ENCODE measurements at places on chromosomes 3 and 15.

- DNase-seq: no peak
Observed at GRCh38 chr3:22982981-22983587, 220.0 kb upstream of the UBE2E2 start.

- no peak for DNase-seq
Observed at GRCh38 chr3:3907023-3907422, 107.8 kb downstream of the LRRN1 start.

- DNase-seq: no peak
Observed at GRCh38 chr15:91604122-91604521, 249.4 kb upstream of the SLCO3A1 start.

DNA sequence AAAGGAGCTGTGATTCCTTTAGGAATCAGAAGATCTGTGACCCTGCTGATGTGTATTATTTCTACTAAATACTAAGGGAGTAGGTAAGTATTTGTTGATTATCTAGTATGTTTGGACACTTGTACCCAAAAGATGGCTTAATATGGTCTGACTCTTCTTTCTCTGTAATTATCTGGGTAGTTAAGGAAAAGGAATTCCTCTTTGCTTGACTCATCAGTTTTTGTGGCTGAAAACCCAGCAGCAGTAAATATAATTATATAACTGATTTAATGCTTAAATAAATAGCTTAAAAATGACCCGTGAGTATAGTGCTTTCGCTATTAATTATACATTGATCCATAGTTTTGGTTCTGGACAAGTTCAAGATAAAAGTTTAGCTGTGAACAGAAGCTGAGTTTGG, 155.8 kb downstream of the LRTM1 start:
- DNase-seq: no peak

DNA sequence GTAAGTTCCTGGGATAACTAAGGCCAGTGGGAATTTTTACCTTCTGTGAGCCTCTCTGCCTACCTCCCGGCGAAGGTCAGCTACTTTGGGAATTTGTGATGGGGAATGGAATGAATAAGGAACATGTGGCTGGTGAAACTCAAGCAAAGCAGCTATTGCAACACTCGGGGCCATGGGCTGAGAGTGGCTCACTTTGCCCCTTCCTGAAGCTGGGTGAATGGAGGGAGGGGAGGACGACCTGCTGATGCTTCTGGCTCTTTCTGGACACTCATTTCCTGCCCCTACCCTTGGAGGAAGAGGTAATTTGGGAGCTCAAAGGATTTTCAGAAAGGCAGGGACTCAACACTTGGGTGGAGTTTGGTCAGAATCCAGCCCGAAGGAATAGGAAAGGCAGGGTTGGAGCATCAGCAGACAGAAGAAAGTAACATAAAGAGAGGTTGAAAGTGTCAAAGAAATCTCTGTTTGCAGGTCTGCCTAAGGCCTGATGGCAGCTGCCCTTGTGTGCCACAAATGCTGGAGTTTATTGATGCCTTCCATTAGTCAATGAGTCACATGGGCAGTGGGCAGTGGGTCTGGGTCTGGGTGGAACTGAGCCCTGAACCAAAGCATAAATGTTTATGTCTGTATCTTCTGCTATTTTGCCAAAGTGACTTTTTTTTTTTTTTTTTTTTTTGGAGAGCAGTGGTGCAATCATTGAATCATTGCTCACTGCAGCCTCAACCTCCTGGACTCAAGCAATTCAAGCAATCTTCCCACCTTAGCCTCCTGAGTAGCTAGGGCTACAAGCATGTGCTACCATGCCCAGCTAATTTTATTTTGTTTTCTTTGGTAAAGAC, 12.4 kb downstream of the LAMP3 start:
- DNase-seq: no peak

- no peak for DNase-seq
Observed at GRCh38 chr3:13065727-13066126, 7.5 kb downstream of the IQSEC1 start.

GRCh38 chr3:2578560-2578959, 479.9 kb downstream of the CNTN4 start:
- DNase-seq: no peak

DNA sequence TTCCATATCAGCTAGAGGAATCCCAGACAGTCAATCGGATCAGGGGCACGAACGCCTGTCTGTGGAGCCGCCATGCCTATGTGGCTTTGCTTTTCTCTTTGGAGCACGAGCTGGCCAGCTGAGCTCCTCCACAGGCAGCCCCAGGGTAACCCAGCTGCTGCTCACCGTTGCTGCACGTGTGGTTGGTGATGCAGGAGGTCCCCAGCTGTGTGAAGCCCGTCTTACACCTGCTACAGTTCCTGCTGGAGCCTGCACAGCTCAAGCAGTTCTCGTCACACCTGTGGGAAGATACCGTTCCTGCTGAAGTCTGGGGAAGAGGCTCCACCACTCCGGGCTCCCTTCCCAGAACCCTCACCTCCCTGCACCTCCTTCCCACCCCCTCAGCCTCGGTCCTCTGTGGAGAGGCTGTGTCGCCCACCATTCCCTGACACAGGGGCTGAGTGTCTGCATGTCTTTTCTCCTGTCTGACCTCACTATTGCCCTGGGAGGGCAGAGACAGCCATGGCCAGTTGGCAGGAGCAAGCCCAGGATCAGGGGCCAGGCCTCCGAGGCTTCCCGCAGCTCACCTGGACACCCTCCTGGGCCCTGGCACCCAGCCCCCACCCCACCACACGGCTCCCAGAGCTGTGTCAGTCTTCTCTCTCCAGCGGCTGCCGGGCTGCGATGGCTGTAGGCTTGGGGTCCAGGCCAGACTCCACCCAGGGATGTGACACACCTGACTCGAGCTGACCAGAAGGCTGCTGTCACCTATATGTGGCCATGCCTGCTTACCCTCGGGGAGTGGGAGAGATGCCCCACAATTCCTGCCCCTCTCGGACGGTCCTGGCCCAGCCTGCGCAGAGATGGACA, 12.2 kb upstream of the SNRPA1 start:
- no peak for DNase-seq

GRCh38 chr3:14118400-14119381, 6.0 kb downstream of the CHCHD4 start:
- no peak for DNase-seq

DNA sequence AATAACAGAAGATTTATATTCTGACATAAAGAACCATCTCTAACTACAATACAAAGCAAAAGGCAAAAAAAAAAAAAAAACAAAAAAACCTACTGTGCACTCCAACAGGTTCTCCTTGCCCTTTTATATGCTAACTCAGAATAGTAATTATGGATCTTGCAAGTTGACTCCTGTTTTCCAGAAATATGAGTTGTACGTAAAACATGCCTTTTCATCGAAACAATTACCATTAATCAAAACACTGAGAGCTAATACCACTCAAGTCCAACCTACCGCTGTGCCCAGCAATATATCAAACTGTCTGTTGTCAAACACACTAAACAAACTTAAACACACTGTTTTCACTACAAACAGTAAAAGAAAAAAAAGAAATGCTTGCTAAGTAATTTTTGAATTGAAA, 389.8 kb downstream of the TBC1D5 start:
- DNase-seq: no peak

- no peak for DNase-seq
Observed at GRCh38 chr3:172679599-172679998, 31.3 kb downstream of the NCEH1 start.

DNA sequence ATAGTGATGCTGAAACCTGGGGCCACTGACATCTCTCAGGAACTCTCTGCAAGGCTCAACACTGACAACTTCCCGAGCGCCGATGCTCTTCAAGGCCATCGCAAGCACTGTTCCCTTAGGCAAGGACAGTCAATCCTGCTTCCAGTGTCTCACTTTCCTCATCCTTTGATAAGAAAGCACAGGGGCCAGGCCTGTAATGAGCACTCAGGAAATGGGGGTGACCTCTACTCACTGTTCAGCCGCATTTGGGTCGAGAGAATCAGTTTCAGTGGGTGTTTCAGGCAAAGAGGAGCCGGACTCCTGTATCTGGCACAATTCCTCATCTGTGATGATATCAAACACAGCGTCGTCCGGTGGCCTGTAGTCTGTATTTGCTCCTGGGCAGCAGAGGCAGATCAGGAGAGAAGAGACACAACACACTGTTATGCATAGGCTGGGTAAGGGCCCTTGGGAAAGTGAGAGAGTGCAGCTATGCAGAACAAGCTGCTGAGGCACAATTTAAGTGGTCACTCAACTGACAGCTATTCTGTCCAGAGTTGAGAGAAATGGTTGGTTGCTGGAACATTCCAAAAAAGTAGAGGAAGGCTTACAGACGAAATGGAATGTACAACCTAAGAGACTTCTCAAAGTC, 11.9 kb downstream of the CXCR6 start:
- DNase-seq: no peak

DNA sequence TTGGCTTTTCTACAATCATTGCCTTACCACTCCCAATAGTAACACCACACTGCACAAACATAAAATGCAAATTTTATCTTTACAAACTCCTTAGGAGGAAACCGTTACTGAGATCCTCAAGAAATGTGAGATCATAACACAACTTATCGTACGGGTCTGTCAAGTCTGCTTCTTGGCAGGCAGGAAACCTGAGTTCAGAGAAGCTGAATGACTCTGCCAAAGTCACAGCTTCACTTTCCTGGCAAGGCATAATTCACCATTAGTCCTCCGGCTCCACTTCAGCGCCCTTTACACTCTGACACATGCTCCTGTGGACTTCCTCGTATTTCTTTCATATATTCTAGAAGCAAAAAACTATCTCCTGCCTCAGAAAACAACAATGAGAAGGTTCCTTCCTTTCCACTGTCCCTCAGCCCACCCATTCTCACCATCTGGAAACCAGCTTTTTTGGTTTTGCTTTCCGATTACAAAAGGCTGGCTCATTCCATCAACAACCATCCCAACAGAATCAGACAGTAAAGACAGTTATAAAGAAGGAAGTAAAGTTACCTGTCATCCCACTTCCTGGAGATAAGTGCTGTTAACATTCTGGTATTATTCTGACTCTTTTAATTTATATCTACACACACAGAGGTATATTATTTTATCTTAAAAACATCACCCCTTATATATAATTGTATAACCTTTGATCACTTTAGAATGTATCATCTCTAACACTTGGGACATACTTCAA, 223.4 kb downstream of the STT3B start:
- no peak for DNase-seq

- DNase-seq: peak; percentile 44
Observed at GRCh38 chr3:126982126-126982470, 817 bp upstream of the PLXNA1 start.

- no peak for DNase-seq
Observed at GRCh38 chr3:59280113-59280512, 230.3 kb upstream of the CFAP20DC start.

- DNase-seq: peak; percentile 60
Observed at GRCh38 chr15:63905558-63906265, 72.0 kb upstream of the HERC1 start.

DNA sequence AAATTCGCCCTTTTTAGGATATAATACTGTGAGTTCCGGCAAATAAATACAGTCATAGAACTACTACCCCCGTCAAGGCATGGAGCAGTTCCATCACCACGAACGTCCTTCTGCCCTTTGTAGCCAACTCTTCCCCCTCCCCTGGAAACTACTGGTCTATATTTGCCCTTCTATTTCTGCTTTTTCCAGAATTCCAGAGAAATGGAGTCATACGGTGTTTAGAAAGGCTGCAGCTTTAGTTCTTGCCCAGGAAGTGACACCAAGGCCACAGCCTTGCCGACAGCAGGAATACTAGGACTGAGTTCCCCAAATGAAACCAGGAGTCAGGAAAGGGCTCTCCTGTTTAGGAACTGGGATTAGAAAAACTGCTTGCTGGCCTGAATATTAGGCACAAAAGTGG, 291.2 kb downstream of the FAM43A start:
- no peak for DNase-seq

DNA sequence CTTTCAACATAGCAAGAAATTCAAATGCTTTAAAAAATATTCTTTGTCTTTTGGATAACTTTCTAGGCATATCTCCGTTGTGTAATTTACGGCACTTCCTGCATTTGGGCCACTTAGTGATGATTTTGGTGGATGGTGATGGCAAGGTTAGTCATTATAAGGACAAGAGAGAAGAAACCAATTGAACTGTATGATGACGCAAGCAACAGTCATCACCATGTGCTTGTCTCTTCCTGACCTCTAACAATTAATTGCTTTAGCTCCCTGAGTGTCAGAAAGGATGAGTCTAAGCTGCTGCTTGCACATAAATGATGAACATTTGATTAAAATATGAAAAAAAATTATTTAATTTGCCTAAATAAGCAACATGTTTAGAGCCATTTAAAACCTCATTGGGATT, 11.3 kb upstream of the P2RY12 start:
- DNase-seq: no peak

DNA sequence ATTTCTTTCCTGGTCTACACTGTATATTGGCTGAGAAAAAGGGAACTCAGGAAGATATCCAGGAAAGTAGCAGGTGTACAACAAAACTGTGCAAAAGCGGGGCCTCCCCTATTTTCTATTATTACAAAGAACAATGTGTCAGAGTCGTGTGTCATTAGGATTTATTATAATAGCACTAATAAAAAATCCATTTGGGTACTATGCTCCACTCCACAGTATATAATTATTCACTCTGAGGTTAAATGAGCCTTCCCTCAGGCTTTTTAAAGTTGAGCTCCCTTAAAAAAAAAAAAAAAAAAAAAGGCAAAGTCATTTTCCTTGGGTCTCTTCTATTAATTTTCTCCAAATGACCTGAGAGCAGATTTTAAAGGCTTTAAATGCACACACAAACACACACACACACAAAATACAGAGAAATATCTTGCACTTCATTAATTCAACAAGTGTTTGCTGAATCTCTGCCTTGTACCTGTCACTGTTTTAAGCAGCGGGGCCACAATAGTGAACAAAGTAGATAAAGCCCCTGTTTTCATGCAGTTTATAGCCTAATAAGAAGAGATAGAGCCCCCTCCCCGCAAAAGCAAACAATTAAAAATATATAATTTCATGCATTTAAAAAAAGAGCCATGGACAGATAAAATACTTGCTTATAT, 1.3 kb upstream of the DPP8 start:
- DNase-seq: no peak

GRCh38 chr3:179720196-179720595, 67.4 kb downstream of the USP13 start:
- no peak for DNase-seq

DNA sequence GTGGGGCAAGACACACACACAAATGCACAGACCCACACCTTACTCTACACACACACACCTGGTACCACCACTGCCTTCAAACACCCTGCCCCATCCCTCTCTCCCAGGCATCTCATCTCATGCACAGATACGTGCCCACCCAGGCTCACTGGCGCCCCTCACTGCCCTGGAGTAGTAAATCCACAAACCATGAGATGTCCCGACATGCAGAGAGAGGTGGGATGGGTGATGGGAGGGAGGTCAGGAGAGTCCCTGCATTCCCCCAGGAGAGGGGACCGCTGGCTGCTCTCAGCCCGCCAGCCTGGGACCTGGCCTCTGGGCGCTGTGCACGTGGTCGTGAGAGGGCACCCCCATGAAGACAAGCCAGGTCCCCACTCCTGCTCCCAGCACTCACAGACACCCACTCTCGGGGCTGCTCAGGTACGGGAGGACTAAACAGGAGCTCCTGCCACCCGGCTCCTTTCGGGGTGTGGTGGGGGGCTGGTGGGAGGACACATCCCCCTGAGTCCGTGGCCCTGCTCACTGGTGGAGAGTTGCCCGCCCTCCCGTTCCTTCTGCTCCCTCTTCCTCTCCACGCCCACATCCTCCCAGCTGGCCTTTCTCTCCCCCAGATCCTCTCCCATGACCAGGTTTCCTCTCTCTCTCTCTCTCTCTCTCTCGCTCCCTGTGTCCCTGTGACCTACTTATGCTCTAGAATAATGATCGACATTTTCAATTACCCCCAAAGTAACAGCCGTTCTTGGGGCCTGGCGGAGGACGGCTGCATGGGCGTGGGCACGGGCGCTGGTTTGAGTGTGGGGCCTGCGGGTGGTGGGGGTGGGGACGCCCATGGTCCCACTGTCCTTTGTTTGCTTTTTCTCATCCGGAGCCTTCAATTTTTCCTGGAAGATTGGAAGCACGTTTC, 18.9 kb upstream of the CSPG4 start:
- DNase-seq: no peak
